ENCODE measurements at places on chromosomes 4 and X.

DNA sequence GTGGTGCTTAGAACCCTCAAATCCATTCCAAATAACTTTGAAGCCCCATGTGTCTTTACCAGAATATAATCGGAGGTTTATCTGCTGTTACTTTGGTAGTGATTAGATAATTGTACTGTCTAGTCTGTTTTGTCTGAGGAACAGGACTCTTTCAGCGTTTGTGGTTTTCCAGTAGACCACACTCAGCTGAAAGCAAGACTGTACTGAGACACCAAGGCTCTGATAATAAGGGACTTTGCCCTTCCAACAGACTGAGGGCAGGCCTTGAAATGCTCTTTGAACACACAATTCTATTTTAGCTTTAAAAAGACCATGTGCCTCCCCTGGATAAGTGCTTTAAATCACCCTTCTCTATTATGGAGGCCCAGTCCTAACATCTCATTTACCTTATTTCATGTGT lies 76.1 kb downstream of the KLHL8 start:
- DNase-seq = no peak

- no peak for DNase-seq
Measured at GRCh38 chr4:93144644-93145043, 683.9 kb upstream of the ATOH1 start.

GRCh38 chr4:43682551-43682950 lies 766.1 kb downstream of the KCTD8 start:
- DNase-seq = no peak

DNA sequence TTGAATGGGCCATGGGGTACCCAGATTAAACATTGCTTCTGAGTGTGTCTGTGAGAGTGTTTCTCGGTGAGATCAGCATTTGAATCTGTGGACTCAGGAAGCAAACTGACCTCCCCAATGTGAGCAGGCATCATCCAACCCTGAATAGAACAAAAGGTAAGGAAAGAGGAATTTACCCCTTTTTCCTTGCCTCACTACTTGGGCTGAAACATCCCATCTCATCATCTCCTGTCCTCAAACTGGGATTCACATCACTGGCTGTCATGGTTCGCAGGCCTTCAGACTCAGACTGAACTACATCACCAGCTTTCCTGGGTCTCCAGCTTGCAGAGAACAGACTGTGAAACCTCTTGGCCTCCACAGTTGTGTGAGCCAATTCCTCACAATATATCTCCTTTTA lies 47.1 kb downstream of the TEC start:
- DNase-seq = no peak

- DNase-seq = no peak
Measured at GRCh38 chr4:7429601-7430078, 5.1 kb downstream of the PSAPL1 start.

DNA sequence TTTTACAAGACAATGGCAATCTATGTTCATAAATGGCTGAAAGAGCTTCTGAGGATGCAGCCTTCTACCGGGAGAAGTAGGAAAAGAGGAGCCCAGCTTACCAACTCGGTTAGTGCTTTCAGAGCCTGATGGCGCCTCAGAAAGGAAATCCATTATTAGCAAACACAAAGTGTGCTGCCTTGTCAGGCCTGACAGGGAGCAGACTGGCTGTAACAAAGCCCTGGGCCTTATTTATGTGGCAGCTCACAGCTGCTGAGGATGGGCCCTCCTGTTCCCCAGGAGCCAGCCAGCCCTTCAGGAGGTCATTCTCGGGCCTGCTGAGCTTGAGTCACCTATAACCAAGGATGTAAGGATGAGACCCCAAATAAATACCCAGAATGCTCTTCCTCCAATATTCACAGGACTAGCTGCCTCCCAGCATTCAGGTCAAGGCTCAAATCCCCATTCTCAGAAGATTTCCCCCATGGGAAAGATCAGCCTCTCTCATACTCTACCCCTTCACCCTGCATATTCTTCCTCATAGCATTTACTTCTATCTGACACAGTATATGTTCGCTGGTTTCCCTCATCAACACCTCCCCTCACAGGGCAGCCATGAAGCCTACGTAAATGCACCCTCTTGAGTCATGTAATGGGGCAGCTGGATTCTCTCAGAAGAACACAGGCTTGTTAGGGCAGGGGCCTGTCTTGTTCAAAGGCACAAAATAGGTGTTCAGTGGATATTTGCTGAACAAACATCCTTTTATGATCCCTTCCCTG lies 227.0 kb upstream of the RASGEF1B start:
- DNase-seq = no peak

DNA sequence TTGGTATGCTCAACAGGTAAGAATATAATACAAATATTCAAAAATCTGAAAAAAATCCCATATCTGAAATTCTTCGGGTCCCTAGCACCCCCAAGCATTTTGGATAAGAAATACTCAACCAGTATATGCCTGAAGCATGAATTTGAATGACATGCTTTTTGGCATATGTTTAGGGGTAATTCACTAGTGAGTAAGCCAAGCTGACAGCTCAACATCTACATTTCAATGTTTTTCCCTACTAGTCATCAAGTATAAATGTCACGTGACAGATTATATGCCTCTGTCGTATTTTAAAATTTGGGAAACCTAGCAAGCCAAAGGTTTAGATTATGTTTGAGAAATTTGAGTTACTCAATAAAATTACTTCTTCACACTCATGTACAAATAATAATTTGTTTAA lies 125.1 kb downstream of the FGF16 start:
- DNase-seq = no peak

GRCh38 chrX:31429915-31430314 lies 358.1 kb upstream of the FTHL17 start:
- DNase-seq = no peak

GRCh38 chrX:56026815-56027214 lies 205.3 kb upstream of the KLF8 start:
- no peak for DNase-seq

DNA sequence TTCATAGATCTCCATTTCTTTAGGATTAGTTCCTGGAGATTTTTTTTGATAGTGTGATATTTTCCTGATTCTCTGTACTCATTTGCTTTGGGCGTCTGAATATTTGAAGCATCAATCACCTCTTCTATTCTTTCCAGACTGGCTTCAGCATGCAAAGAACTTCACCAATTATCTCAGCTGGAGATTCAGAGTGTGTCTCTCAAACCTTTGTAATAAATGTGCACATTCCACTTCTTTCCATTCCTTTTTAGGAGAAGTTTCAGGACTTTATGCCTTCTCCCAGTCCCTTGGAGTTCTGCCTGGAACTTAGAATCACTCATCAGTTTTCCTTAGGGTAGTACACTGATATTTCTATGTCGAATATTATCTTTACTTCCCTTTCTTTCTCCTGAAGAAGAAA lies 334.8 kb downstream of the TEX13C start:
- no peak for DNase-seq

DNA sequence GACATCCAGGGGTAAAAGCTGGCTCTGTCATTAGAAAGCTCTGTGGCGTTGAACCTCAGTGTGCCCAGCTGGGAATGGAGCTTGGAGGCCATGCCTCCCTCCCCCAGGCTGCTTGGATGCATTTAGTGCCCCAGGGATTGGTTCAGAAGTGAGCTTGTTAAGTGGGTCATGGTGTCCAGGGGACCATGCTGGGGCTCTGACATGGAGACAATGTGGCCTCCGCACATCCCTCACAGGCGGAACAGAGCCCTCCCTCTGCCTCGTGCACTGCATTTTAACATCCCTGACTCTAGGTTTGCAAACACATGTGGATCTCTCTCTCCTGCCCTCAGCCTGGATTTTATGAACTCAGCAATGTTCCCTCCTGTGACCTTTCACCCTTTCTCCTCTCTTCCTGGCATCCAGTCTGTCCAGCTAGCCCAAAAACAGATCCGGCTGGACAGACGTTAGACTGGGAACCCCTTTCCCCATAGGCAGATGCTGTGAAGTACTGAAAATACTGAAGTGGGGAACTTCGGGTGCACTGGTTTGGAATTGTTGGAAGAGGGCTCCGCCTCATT lies 81.5 kb downstream of the SORCS2 start:
- no peak for DNase-seq

DNA sequence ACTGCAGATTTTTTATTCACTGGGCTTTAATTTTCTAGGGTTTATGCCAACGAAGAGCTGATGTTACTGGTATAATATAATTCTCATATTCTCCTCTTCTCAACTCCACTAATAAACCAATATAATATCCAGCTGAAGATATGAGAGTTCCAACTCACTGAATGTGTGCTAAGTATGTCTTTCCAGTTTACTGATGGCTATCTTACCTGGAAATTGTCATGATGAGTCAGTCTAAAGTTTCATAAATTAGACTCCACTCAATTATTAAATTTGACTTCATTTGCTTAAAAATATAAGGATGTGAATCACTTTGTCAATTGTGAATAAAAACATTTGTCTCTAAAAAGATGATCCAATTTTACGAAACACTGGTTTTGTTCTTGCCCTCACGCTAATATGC lies 28.4 kb downstream of the STBD1 start:
- no peak for DNase-seq

DNA sequence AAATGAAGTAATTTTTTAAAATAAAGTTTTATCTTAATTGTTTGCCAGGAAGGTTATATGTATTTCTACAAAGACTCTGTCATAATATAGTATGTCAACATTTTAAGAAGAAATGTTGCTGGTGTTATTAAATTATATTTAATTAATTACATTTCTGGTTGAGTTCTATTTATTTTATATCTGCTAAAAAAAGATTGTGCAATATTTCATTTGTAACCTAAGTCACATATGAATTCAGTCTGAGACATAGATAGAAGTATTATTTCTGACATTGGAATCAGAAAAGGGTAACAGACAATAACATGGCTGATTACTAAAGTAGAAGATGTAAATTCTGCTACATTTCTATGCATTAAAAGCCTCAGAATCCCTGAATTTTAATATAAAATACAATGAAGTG lies 1985.1 kb downstream of the C4orf33 start:
- no peak for DNase-seq

GRCh38 chr4:48594180-48594579 lies 104.1 kb downstream of the ZAR1 start:
- no peak for DNase-seq

GRCh38 chr4:39655876-39656275 lies 17.2 kb upstream of the SMIM14 start:
- no peak for DNase-seq

- DNase-seq = no peak
Measured at GRCh38 chrX:47577424-47577823, 4.8 kb upstream of the TIMP1 start.

- no peak for DNase-seq
Measured at GRCh38 chrX:137747244-137748043, 181.5 kb downstream of the ZIC3 start.

GRCh38 chr4:39657465-39657864 lies 18.8 kb upstream of the SMIM14 start:
- no peak for DNase-seq

GRCh38 chr4:125115476-125115875 lies 199.3 kb upstream of the FAT4 start:
- no peak for DNase-seq

DNA sequence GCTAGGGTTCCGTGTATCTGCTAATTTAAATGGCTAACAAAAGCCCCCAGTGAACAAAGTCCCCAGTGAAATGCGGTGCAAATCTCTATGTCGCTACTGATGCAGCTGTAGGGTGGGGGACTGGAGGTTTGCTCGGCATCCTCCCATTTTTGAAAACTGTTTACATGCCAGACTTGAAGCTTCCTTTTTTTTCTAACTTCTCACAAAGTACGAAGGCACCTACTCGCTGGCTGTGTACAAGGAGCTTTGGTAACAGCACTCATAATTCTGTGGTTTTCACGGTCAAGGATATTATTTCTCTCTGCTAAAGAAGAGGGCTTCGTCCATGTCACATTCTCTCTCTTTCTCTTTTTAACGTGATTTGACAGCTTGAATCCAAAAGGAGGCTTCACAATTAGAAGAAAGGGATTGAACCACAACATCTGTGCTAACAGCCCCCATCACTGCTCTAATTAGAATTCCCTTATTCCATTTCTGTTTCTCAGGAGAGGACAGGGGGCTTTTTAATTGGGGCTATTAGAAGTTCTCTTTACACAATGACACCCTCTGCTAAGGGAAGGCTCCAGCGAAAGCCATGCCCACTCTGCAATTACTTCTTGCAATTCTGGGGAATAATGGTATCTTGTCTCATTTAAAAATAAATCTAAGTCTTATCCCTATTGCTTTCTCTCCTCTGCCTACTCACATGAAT lies 46.7 kb downstream of the TMEM156 start:
- no peak for DNase-seq

- DNase-seq = no peak
Measured at GRCh38 chrX:116749943-116750342, 287.2 kb upstream of the CT83 start.

DNA sequence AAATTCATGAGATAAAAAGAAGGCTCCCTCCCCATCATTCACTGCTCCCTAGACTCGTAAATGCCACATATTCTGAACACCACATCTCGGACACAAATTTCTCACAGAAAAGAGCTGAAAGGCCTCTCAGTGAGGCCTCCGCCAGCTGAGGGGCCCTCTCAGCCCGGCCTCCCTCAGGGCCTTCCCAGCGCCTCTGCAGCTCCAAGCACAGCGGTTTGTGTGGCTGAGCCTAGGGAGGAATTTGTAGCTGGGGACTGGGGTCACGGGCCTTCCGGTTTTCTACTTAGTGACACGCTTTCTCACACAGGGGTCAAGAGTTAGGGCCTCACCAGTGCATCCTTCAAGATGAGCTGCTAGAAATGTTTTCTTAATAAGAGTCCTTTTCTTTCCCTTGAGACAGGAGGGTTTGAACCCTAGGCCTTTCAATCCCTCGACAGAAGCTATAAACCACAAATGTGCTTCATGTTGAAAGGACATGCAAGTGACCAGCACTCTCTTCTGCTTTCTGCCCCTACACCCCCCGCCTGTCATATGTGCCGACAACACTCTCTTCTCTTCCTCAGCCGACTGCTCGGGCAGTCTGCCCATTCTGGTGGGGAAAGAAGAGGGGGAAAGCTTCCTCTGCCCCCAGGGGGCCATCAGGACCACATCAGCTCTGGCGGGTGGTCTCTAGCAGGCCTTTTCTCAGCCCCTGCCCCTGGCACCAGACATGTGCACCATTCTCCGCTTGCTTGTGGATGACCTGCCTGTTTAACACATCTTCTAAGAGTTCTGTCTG lies 104.9 kb downstream of the CHIC2 start:
- no peak for DNase-seq

- no peak for DNase-seq
Measured at GRCh38 chrX:140391313-140391712, 113.6 kb downstream of the SOX3 start.

- no peak for DNase-seq
Measured at GRCh38 chr4:79865201-79865597, 207.8 kb downstream of the ANTXR2 start.

GRCh38 chr4:73885574-73886267 lies 16.5 kb downstream of the CXCL1 start:
- DNase-seq = no peak

Measured in stimulated activated naive CD8-positive, alpha-beta T cell treated with anti-CD3 and anti-CD28 coated beads, Interleukin-15, amount 100 ng/mL, for 72 hours (primary cell).